ENCODE measurements at places on chromosomes 2 and 18.

GRCh38 chr2:220077488-220077887 lies 450.1 kb downstream of the SLC4A3 start:
- DNase-seq, result no peak

DNA sequence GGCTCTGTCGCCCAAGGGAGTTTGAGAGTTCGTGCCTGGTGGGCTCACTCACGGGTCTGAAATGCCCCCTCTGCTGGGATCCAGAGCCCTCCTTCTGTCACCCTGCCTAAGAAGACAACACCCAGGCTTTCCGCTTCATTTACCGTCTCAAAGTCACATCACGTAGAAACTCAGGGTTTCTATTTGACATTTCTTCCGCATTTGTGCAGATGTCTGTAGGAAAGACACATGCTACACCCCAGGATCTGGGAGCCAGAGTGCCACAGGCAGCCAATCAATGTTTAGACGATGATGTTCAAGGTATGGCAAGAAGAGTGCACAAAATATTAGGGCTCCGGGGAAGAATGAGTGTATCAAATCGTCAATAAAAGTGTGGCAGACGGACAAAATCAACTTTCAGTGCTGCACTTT lies 24.4 kb upstream of the ACKR3 start:
- no peak for DNase-seq

- no peak for DNase-seq
These were observed 150.3 kb upstream of the TNP1 start for GRCh38 chr2:217010173-217010572.

DNA sequence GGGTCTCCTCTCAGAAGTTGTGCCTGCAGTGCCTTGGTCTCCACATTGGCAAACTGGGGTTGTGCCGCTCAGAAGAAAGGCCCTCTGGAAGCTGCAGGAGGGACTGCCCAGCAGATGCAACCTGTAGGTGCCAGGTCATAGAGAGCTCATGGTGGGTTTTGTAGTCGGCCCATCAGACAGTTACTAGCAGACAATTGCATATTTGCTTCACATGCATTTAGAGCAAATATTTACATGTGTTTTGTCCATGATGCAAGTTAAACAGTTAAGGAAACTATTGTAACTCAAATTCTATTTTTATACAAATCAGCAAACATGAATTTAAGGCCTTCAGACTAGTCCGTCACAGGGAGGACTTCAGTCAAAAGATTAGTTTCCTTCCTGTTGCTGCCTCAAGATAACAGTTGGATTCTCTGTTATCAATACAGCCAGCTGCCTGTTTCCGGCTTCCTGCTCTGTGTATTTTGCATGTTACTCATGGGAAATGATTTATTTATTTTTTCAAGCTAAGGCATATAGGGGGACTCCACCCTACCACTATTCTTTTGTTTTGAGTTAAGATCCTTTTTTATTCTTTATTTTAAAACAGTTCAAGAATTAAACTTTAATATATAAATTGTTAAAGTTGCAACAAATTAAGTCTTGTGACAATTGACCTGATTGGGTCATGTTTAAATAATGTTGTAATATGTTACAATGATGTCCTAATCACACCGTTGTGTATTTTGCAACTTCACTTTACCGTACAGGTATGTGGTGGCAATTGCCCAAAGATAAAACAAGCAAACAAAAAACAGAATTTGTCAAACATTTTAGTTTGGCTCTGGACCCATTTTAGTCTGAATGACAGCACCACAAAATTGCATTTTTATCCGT lies 133.5 kb downstream of the SPTBN1 start:
- peak; percentile 33 for DNase-seq

DNA sequence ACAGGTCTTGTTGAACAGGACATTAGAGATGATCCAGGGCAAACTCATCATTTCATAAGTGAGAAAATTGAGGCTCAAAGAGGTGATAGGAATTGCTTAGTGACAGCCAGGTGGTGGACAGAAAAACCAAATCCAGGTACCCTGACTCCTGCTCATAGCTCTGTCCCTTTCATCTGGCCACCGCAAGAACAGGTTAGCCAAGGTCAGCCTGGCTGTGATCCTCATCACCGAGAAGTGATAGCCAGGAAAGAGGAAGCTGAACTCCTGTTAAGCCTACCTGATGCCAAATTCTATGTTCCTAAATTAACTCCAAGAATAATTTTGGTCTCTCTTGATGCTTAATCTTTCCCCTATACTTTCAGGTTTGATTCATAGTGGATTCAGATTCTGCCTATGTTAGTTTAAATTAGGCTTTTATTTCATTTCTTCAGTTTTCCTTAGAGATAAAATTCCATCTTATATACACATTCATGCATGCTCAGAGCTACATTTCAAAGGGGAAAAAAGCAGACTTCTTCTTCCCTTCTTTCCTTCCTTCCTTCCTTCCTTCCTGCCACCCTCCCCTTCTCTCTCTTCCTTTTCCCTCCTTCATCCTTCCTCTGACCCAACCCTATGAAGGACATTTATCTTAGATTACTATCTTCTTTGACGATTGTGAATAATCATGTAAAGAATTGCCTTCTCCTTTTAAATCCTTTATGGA lies 17.3 kb upstream of the CRIM1 start:
- peak; percentile 79 for DNase-seq

DNA sequence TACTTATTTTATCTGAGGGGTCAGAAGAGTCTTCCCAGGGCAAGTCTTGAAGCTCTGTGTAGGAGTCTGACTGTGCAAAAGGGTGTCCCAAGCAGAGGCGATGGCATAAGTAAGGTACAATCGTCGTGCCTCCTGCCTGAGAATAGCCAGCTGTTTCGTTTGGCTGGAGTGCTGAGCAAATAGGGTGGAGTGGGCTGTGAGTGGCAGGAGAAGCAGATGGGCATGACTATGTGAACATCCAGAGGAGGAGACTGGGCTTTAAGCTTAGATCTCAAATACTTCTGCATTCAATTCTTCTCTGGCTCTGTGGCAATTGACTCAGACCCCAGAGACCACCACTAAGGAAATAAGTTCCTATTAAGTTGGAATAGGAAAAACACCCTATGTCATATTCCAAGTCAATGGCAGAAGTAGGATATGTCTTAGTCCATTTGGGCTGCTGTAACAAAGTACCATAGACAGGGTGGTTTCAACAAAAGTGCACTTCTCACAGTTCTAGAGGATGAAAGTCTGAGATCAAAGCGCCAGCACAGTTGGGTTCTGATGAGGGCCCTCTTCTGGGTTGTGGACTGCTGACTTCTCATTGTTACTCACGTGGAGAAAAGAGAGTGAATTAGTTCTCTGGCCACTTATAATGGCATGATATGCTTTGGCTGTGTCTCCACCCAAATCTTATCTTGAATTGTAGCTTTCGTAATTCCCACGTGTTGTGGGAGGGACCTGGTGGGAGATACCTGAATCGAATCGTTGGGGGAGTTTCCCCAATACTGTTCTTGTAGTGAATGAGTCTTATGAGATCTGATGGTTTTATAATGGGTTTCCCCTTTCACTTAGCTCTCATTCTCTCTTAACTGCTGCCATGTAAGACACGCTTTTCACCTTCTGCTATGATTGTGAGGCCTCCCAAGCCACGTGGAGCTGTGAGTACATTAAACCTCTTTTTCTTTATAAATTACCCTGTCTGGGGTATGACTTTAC lies 120.2 kb downstream of the LPIN1 start:
- peak; percentile 10 for DNase-seq

- no peak for DNase-seq
These were observed 169.2 kb downstream of the KLHL29 start for GRCh38 chr2:23554054-23554697.

GRCh38 chr2:219752726-219753125 lies 125.3 kb downstream of the SLC4A3 start:
- DNase-seq, result no peak

DNA sequence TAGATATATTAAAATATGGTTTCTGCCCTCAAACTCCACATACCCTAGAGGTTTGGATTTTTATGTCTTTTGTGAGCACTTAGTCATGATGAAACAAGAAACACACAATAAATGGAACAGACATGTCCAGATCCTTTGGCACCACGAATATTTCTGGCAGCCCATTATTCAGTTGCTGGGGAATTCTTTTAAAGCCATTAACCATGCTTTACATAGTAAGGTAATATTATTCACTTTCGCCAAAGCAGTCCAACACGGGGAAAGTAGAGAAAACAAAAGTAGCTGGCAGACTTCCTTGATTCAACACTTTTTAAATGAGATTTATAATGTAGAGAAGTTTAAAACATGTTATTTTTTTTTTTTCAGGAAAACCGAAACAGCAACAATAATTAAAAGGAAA lies 235.4 kb downstream of the PIEZO2 start:
- DNase-seq, result no peak

DNA sequence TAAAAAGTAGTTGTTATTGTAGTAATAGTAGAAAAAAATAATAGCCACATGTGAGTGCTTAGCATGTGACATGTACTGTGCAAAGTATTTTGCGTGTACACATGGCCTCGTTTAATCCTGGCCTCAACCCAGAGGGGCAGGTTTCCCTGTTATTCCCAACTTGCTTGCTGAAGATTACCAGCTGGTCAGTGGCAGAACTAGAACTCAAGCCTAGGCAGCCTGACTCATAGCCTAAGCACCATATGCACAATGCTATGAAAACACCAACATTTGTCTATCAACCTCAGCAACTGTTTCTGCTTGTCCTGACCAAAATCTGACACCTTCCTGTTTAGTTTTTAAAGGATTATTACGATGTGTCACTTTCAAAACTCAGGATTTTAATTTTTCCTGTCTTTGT lies 234.9 kb upstream of the SMAD7 start:
- no peak for DNase-seq

GRCh38 chr2:127313406-127313805 lies 19.5 kb upstream of the ERCC3 start:
- no peak for DNase-seq

- no peak for DNase-seq
These were observed 484.2 kb upstream of the NRP2 start for GRCh38 chr2:205198140-205198525.

DNA sequence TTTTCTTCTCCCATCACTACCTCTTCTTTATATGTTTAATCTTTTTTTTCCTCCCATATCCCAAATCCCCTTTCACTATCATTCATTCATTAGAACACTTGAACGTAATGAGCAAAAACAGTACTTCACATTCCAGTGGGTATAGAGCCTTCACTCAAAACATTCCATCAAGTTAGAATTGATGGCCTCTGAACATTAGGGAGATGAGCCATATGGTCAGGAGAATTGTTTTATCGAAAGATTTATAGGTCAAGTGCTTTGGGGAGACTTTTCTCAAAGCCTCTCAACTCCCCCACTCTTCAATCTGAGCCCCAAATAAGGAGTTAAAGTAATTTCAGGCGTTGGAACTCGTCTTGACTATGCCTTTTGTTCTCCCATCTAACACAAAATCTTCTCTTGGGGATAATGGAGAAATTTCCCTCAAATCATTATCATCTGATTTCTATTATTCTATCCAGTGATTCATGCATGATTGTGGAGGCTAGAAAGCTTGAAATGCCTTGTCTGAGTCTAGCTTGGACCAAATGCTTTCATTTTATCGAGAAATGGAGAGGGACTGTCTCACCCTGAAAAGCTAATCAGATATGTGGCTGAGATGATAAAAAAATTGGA lies 79.2 kb downstream of the KIAA2012 start:
- no peak for DNase-seq

GRCh38 chr2:63871864-63872263 lies 30.2 kb downstream of the UGP2 start:
- DNase-seq, result no peak

DNA sequence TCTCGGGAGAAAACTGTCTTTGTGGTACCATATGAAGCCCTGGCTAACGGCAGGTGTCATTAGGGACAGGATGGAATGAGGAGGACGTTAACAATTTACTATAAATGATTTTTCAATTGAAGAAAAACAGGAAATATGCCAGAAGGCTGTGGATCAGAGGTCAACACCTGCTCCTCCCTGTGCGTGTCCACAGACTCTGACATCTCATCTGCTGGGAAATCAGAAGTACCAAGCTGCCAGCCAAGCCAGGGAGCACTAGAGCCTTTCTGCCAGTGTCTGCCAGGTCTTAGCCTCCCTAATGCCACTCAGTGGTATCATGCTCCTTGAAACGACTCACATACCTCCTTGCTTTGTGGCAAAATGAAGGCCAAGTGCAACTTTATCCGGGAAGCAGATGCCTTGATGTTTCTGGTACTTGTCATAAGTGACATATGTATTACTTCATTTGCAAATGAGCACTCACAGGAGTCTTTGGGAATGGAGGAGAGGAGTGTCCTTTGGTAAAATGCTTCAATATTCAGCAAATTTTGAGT lies 541.1 kb downstream of the SATB2 start:
- no peak for DNase-seq

GRCh38 chr2:69652206-69652605 lies 8.7 kb upstream of the AAK1 start:
- DNase-seq, result no peak

Measured in islet precursor cell (in vitro differentiated cells).